Caudate nucleus (tissue), 63 donors: ENCODE measurements at places on chromosomes 12 and 14.

GRCh38 chr12:6205144-6205539 lies 4.9 kb downstream of the CD9 start:
- DNase-seq, result no peak

GRCh38 chr12:992647-993046 lies 1.6 kb downstream of the ERC1 start:
- DNase-seq, result no peak

GRCh38 chr12:82862876-82863649 lies 176.4 kb downstream of the TMTC2 start:
- DNase-seq, result no peak

DNA sequence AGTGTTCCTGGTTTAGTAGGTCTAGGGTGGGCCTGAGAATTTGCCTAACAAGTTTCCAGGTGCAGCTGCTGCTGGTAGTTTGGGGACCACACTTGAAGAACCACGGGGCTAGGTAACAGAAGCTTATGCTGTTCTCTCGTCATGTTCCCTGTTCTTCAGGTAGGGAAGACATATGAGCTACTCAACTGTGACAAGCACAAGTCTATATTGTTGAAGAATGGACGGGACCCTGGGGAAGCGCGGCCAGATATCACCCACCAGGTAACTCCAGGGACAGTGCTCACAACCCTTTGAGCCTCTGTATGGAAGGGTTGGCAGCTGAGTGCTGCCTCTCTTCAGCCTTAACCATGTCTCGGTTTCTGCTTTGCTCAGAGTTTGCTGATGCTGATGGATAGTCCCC lies 3.5 kb downstream of the EMG1 start:
- DNase-seq, result no peak

DNA sequence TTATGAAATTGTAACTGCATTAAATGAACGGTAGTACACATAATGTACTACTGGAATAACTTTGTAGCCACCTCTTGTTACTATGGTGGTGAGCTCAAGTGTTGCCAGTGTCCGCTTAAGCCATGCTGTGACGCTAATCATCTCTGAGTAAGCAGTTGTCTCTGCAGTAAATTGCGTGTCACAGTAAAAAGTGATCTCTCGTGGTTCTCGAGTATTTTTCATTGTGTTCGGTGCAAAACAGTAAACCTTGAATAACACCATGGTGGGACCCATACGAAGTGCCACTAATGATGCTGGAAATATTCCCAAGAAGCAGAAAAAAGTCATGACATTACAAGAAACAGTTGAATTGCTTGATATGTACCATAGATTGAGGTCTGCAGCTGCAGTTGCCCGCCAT lies 524.8 kb downstream of the SOX5 start:
- no peak for DNase-seq

DNA sequence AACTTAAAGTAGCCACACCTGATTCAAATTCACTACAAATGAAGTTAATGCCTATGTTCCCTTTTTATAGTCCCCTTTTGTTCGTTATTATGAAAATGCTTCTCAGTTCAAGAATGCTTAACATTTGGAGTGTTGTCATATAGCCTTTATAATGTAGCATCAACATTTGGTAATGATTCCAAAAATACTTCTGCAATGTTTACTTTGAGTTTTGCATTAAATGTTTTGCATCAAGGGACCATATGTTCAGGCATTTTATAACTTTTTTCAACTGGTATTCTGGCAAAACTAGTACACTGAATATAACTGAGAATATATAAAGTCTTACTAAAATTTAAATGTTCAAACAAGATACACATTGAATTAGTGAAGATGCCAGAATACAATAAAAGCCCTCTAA lies 209.6 kb upstream of the SLC16A7 start:
- no peak for DNase-seq

DNA sequence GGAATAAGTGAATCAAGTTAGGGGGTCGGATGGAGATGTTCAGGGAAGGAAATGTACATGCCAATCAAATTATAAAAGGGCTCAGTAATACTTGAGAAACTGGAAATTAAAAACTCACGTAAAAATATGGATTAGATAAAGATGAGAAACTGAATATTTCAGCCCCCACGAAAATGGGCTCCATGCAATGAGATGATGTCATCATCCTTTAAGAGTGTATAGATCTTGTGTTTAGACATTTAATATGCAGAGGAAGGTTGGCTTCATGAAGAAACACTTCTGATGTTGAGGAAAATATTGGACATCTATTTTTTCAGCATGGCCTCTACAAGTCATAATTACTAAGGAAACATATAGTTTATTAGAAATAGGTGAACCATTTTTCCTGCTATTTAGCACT lies 9.5 kb downstream of the TBC1D30 start:
- no peak for DNase-seq

GRCh38 chr12:108065069-108065468 lies 64.0 kb upstream of the WSCD2 start:
- DNase-seq, result no peak

- no peak for DNase-seq
Measured at GRCh38 chr12:91781114-91781513, 364.5 kb downstream of the BTG1 start.
